ENCODE measurements at places on chromosomes 12 and 14.

GRCh38 chr12:69978020-69978419 is 153.0 kb downstream of the MYRFL start:
- DNase-seq = no peak

GRCh38 chr14:53368711-53369201 is 215.6 kb upstream of the DDHD1 start:
- DNase-seq = no peak

DNA sequence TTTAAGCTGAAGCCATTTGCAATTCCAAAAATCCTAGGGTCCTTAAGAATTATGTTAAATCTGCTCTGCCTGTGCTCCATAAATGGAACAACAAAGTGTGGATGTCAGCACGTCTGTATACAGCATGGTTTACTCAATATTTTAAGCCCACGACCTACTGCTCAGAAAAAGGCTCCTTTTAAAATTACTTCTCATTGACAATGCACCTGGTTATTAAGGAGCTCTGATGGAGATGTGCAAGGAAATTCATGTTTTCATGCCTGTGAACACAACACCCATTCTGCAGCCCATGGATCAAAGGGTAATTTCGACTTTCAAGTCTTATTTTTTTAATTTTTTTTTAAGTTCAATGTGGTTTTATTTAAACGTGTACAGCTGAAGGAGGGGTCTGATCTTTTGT is 48.1 kb downstream of the FBXO33 start:
- DNase-seq = no peak

DNA sequence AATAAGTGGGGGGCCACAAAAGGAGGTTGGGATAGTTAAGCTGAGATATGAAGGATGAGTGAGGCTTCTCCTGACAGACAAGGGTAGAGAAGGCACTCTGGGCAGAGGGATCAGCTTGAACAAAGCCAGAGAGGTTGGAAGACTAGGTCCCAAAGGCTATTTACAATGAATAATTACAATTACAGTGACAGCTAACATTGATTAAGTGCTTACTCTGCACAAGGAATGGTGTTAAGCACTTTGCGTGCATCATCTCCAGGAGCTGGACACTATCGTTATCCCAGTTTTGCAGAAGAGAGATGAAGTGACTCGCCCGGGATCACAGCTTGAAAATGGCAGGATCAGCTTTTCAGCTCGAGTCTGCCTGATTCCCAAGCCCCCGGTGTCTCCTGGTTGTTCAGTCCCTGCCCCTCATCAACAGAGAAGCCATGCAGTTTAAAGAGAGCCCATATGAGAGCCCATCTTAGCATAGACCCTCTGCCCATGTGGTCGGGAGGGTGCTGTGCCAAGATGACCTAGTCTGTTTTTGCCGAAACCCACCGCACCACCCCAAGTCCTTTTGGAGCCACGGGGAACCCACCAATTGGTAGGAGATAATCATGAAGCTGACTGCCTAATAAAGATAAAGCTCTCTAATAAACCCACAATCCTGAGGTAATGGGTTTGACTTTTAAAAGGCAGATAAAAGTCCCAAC is 89.9 kb upstream of the HSPB8 start:
- no peak for DNase-seq

DNA sequence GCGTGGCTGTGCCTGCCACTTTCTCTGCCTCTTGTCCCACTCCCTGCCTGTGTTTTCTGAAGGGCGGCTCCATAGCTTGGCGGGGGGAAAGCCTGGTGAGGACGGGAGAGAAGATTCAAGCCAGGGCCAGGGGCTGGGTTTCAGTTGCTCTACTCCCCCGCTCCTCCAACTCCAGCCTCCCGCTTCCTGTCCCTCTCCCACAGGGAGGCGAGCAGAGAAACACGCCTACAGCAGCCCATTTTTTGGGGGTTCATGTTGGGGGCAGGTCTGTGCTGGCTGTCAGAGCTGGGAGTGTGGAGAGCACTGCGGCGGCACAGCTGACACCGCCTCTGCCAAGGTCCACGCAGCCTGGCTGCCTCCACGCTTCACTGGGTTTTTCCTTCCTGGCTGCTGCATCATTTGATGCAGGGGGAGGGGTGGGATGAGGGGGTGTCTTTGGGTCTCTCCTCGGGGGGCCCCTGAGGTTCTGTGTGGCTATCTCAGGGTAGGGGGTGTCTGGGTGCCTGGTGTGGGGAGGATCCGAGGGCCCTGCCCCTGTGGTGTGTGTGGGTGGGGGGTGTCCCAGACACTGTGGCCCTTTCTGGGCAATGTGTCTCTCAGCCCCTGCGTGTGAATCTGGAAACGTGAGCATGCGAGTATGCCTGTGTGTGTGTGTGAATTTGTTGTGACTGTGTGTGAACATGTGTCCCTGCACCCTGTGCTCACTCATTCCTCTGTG is 10.7 kb upstream of the KRT80 start:
- no peak for DNase-seq

DNA sequence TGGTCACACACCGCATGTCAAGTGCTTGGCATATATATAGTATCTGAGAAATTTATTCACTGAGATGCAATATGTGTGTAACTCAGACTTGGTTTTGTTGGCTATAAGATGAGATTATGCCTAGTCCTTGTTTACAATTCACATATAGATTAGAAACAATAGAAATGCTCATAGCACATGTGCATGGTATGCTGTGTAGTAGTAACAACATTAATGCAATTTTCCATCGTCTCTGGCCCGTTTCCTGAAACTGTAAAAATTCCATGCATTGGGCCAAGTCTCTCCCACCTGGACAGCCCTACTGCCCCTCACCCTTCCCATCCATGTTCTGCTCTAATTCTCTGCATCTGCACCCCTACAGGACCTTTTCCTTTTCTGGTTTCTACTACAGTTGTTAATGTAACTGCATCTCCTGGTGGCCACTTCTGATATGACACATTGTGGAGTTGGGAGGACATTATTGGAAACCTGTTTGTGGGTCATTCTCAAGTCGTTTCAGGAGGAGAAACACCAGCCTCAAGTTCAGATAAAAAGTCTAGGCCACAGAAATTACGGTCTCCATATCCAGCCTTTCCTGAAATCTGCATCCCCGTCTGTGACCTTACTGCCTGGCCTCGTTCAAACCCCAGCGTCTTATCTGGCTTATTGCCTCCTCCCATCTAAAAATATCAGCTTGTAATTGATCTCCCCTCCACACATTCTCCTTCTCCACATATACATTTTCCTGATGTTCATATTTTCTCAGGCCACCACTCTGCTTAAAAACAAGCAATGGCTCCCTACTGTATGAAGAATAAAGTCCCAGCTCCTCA is 37.5 kb downstream of the EMP1 start:
- peak; percentile 40 for DNase-seq

GRCh38 chr14:106417224-106418049 is 891.1 kb downstream of the TMEM121 start:
- peak; percentile 100 for DNase-seq
